ENCODE measurements at places on chromosomes 1 and 21. TPM values are rescaled to one million over a fixed set of nuclear protein-coding genes. Genes with fewer than 3 reads are reported as not detected.

The LINGO4 gene
- polyA plus RNA-seq, result 1.4 TPM

The HES3 gene
- not detected for polyA plus RNA-seq

The CD1D gene
- 6.6 TPM for polyA plus RNA-seq

The FAM229A gene
- 71.5 TPM for polyA plus RNA-seq

The ARHGAP29 gene
- polyA plus RNA-seq, result 24.9 TPM

The SLC35D1 gene
- 11.3 TPM for polyA plus RNA-seq

The AXDND1 gene
- 21.4 TPM for polyA plus RNA-seq

The HAO2 gene
- polyA plus RNA-seq, result not detected

The SDC3 gene
- 21.2 TPM for polyA plus RNA-seq

GRCh38 chr1:86119214-86119764, 37.3 kb downstream of the COL24A1 start:
- DNase-seq, result no peak

DNA sequence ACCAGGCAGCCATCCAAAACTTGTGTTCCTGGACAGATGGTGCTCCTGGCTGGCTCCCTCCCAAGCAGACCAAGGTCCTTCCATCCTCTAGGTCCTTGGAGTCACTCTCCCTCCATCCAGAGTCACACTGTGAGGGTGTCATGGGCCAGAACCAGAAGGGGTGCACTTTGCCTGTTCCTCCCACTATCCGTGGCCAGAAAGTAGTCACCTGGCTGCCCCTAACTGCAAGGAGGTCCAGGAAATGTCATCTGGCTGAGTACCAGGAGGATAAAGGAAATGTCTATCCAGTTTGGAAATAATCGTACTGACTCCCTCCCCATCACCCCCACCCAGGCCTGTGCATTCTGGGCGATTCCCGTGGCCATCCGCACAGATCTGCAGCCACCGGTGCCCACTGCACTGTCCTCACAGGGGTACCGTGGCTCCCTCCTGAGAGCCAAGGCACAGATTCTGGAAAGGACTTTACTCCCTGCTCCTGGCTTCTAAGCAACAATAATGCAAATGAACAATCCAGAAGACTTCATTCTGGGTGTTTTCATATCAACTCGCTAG, 253.2 kb downstream of the NPHP4 start:
- DNase-seq, result no peak

GRCh38 chr1:51002516-51002915, 32.5 kb downstream of the CDKN2C start:
- no peak for DNase-seq

- no peak for DNase-seq
These were observed 546.7 kb downstream of the PTPRU start for GRCh38 chr1:29782846-29783507.

- DNase-seq, result no peak
These were observed 607.1 kb downstream of the KCNT2 start for GRCh38 chr1:196001188-196001587.

DNA sequence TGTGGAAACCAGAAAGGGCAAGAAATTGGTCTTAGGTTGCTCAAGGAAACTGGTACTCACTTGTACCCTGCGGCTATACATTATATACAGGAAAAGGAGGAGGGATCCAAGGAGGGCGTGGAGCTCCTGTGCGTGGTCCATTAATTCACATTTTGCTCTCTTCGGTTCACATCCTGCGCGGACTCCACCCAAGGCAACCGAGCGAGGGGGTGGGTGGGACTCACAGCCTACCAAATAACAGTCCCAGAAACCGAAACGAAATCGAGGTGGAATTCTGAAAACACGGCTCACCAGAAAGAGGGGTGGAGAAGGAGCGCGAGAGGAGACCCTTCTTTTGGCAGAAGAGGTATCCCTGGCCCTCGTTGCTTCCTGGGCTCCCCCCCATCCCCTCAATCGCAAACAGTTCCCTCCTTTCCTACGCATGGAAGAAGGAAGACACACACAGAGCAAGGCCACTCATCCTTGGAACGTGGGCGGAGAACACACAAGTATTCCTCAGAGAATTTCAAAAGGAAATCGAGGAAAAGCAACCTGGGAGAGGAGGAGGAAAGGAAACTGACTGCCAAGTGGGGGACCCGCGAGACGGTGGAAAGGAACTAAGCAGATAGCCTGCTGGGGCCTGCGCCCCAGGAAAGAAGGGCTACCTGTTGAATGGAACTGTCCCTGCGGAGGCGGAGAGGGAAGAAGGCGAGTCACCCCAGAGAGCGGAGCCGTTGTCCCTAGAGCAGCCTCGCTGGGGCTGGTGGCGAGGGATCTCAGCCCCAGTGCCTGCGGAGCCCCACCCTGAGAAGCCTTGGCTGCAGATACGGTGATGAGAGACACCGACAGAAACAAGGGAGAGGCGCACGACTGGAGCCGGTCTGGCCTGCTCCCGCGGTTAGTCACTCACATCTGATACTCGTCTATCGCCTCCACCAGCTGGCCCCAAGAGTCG, 705 bp downstream of the AIDA start:
- peak; percentile 66 for DNase-seq

DNA sequence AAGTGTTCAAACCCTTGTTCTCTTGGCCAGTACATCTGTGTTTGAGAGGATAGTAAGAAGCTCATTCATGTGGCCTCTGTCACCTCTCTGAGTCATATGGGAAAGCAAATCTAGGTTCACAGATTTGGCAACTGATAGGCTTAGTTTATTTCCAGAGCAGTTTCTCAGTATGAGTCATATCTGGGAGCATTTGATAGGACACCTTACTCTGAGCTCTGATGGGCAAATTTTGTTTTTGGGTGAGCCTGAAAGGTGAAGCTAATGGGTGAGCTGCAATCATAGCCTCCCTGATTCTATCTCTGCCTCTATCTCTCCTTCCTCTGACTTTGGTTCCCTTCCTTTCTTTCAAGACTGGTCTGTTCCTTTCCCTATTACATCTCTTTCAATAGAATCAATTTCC, 134.4 kb downstream of the S1PR1 start:
- no peak for DNase-seq

DNA sequence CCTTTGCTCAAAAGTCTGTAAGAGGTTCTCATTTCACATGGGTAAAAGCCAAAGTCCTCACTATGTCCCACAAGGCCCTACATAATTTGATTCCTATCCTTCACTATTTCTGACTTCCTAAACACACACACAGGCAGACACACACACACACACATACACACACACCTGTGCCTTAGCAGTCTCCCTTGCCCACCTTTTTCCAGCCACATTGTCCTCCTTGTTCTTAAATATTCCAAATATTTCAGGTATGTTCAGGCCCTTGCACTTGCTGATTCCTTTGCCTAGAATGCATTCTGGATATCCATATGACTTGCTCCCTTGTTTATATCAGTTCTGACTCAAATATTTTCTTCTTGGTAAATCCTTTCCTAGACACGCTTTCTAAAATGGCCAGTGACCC, 54.6 kb downstream of the NTNG1 start:
- no peak for DNase-seq

- peak; percentile 94 for DNase-seq
These were observed 41.4 kb upstream of the LRRC8B start for GRCh38 chr1:89483010-89483756.

Measured in testis (tissue), 5 donors.